ENCODE measurements at places on chromosomes 11 and 22.

DNA sequence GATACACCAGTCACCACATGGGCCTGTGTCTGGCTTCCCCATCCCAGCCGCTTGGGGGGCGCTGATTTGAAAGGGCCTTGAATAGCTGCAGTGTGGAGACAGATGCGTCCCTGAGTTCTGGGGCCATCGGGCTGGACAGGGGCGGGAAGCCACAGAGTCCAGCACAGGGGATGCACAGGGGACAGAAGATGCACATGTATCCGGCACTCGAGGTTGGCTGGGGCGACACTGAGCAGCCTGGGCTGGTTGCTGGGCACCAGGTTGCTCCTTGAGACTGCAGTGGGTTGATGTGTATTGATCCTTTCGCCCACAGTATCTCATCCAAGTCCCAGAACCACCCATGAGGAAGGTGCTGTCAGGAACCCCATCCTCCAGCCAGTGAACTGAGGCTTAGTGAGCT lies 99.3 kb upstream of the SYT13 start:
- DNase-seq = no peak

DNA sequence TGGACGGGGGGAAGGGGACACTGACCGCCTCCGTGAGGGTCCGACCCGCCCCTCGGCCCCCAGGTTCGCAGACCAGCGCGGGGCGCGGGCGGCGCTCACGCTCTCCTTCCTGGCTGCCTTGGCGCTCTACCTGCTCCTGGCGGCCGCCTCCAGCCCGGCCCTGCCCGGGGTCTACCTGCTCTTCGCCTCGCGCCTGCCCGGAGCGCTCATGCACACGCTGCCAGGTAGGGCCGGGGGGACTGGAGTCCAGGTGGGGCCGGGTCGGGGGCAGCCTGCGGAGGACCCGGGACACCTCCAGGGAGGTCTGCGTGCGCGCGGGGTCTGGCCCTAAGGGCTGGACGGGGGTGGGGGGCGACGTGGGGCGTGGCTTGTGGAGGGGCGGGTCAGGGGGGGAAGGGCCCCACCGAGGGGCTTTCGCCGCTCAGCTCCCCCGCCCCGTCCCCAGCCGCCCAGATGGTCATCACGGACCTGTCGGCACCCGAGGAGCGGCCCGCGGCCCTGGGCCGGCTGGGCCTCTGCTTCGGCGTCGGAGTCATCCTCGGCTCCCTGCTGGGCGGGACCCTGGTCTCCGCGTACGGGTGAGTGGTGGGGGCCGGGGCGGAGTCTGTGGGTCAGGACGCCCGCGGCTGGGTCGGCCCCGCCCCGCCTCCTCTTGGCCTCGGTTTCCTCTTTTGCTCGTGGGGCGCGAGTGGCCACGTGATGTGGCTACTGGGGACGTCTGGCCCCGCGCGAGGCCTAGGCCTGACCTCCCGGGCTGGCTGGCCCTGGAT lies 19.9 kb downstream of the PHLDA2 start:
- no peak for DNase-seq

DNA sequence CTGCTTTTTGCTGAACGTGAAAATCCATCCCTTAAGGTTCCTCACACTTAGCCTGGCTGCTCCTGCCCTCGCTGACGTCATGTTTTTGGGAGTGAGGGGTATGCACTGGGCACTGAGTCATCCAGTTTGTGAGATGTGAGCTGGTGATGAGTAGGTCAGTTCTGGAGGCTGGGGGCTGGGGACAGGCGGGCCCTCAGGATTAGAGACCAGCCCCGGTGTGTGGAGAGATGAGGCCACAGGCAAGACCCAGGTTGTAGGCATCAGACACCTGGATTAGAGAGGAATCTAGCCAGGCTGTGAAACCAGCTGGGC lies 9.2 kb downstream of the KCNC1 start:
- no peak for DNase-seq

GRCh38 chr11:111665777-111666176 lies 63.5 kb downstream of the SIK2 start:
- peak; percentile 63 for DNase-seq

- no peak for DNase-seq
These were observed 450.8 kb downstream of the SOX6 start for GRCh38 chr11:15905366-15906104.

Measured in right renal cortex interstitium (tissue), 3 donors.